Left lung (tissue), 14 donors: ENCODE measurements at places on chromosomes 11 and 22. TPM values are rescaled to one million over a fixed set of nuclear protein-coding genes. Genes with fewer than 3 reads are reported as not detected.

Gene CPT1A
- total RNA-seq = 50.0 TPM

Gene SYNGR1
- total RNA-seq = 7.2 TPM

GRCh38 chr11:20647976-20648565, 21.3 kb upstream of the NELL1 start:
- no peaks in the 10 kb centered on the region for H3K4me1 ChIP-seq
- no peaks in the 10 kb centered on the region for H3K36me3 ChIP-seq
- DNase-seq = no peak
- H3K4me3 ChIP-seq = no peak overlapping the region
- no peak overlapping the region for H3K27ac ChIP-seq
- no peaks in the 10 kb centered on the region for H3K27me3 ChIP-seq

DNA sequence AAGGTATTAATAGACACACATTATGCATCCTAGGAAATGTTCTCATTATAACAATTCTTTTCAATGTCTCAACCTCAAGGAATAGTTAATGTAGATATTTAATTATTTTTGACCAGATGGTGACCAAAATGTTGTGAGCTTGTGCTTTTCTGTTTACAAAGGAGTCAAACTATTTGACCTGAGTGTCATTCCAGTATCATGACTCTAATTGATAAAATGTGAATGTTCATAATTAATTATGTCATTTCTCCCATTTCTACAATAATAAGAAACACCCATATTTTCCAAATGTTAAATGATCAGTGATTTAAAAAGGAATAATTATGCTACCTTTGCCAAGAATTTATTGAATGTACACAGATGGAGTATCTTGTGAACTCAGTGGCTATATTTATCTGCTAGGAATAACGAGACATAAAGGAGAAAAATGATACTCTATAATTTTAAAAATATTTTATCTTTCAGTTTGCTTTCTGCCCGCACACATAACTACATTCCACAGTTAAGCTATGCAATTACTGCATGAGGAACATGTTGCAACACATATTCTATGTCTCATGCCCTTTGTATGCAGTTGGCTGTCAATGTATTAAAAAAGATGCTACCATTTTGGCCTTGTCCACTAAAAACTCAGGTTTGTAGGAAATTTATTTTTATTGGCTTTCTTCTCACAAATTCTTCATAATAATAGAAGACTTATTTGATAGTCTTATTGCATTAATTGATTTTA, 376.7 kb upstream of the CCDC179 start:
- H3K4me3 ChIP-seq = no peak overlapping the region
- H3K36me3 ChIP-seq = no peaks in the 10 kb centered on the region
- DNase-seq = no peak
- no peak overlapping the region for H3K27ac ChIP-seq

DNA sequence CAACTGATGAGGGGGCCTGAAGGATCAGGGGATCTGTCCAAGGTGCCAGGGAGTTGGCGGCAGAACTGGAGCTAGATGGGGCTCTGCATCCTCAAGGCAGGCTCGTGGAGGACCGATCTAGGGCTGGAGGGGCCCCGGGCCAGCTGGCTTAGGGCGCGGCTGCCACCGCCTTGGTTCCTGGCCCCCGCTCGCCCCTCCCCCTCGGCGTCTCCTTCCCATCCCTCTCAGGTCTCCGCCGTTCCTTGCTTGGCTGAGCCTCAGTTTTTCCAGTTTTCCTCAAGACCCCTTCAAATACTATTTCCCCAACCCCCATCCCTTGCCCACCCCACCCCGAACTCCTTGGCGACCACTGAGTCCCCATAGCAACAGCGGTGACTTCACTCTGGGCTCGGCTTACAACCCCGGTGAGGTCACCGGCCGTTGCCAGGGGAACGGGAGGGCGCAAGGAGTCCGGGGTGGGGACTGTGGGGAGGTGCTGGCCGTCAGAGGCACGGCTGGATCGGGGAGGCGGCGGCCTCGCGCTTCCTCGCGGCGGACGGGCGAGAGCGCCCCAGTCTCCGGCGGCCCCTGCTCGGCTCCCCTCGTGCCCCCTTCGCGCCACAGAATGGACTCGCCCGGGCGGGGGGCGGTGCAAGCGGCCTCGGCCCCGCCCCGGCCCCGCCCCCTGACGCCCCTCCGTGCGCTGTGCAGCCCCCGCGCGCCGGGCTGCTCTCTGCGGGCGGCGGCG, 7.5 kb downstream of the FREY1 start:
- DNase-seq = peak; percentile 81
- H3K4me1 ChIP-seq = peaks cover 20% of the 10 kb centered on the region
- H3K27me3 ChIP-seq = no peaks in the 10 kb centered on the region
- peak overlapping the region; percentile 41 for H3K4me3 ChIP-seq
